ENCODE measurements at places on chromosomes 2 and 18.

- no peak overlapping the region for H3K27ac ChIP-seq
- H3K27me3 ChIP-seq = peaks cover 66% of the 10 kb centered on the region
- H3K36me3 ChIP-seq = no peaks in the 10 kb centered on the region
- H3K4me3 ChIP-seq = peak overlapping the region; percentile 81
These were observed 1.5 kb downstream of the GAREM1 start for GRCh38 chr18:32469190-32469651.

DNA sequence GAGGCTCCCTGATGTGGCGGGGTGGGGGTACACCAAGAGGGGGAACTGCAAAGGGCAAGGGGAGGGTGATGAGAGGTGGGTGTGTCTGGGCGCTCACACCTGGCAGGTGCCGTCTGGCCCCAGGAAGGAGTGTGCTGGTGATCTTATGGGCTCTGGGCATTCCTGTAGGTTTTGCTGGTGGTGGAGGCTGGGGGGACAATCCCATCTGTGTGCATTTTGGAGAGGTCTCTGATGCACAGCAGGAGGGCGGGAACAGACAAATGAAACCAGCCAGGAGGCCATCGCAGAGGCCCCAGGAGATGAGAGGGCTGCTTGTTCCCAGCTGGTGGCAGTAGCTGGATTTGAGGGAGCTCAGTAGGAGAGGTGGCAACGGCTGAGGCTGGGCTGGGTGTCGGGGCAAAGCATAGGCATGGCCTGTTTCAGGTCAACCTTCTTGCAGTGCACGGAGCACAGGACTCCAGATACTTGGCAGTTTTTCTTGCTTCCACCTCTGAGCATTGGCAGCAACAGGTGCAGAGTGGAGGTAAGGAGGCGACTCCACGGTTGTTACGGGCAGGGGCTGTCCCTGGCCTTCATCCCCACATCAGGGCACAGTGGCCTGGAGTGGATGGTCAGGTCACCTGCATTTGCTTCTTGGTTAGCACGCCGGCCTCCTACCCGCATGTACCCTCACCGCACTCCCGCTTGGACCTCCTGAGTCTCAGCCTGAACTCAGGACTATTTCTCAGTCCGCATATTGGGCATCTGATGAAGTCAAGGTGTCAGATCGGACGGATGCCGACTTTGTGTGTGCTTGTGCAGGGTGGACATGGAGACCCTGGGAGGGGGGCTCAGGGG, 194.2 kb upstream of the HDAC4 start:
- H3K4me1 ChIP-seq = no peaks in the 10 kb centered on the region
- DNase-seq = no peak
- no peak overlapping the region for H3K27ac ChIP-seq
- no peak overlapping the region for H3K4me3 ChIP-seq
- H3K36me3 ChIP-seq = no peaks in the 10 kb centered on the region

DNA sequence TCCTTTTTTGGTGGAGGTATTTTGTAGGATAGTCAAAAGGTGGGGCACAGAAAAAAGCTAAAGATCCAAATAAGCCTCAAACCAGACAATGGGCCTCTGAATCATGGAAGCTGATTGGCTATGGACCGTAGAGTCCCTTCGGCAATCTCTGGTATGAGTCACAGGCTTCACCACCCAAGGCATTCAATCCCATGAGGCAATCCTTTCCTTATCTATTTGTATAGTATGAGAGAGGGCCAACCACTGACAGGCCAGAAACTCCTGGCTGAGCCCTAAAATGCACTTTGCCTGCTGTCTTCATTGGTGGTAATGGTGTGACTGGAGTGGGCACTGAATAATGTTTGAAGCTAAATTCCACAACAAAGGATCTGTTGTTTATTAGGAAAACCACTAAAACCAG, 38.7 kb upstream of the MEX3C start:
- no peaks in the 10 kb centered on the region for H3K27me3 ChIP-seq
- H3K4me3 ChIP-seq = no peak overlapping the region
- H3K4me1 ChIP-seq = peaks cover 31% of the 10 kb centered on the region
- no peak for DNase-seq

GRCh38 chr2:49238604-49238960, 84.3 kb upstream of the FSHR start:
- H3K27me3 ChIP-seq = no peaks in the 10 kb centered on the region
- no peak overlapping the region for H3K4me3 ChIP-seq
- no peaks in the 10 kb centered on the region for H3K4me1 ChIP-seq

GRCh38 chr2:188512456-188512855, 220.8 kb downstream of the GULP1 start:
- H3K4me3 ChIP-seq = no peak overlapping the region
- no peaks in the 10 kb centered on the region for H3K4me1 ChIP-seq
- no peak for DNase-seq
- no peak overlapping the region for H3K27ac ChIP-seq
- H3K27me3 ChIP-seq = peaks cover 2% of the 10 kb centered on the region

GRCh38 chr2:39730685-39731302, 48.3 kb downstream of the THUMPD2 start:
- peaks cover 10% of the 10 kb centered on the region for H3K4me1 ChIP-seq
- no peak overlapping the region for H3K27ac ChIP-seq
- H3K36me3 ChIP-seq = peaks cover 21% of the 10 kb centered on the region
- no peak for DNase-seq
- peaks cover 2% of the 10 kb centered on the region for H3K27me3 ChIP-seq
- H3K4me3 ChIP-seq = no peak overlapping the region

- no peak overlapping the region for H3K27ac ChIP-seq
- DNase-seq = no peak
- no peak overlapping the region for H3K4me3 ChIP-seq
- peaks cover 11% of the 10 kb centered on the region for H3K27me3 ChIP-seq
- H3K4me1 ChIP-seq = no peaks in the 10 kb centered on the region
- no peaks in the 10 kb centered on the region for H3K36me3 ChIP-seq
These were observed 47.5 kb upstream of the STAM2 start for GRCh38 chr2:152222975-152223637.

- H3K4me3 ChIP-seq = no peak overlapping the region
- DNase-seq = no peak
- no peak overlapping the region for H3K27ac ChIP-seq
- H3K4me1 ChIP-seq = no peaks in the 10 kb centered on the region
These were observed 131.6 kb upstream of the SATB2 start for GRCh38 chr2:199589306-199589705.

DNA sequence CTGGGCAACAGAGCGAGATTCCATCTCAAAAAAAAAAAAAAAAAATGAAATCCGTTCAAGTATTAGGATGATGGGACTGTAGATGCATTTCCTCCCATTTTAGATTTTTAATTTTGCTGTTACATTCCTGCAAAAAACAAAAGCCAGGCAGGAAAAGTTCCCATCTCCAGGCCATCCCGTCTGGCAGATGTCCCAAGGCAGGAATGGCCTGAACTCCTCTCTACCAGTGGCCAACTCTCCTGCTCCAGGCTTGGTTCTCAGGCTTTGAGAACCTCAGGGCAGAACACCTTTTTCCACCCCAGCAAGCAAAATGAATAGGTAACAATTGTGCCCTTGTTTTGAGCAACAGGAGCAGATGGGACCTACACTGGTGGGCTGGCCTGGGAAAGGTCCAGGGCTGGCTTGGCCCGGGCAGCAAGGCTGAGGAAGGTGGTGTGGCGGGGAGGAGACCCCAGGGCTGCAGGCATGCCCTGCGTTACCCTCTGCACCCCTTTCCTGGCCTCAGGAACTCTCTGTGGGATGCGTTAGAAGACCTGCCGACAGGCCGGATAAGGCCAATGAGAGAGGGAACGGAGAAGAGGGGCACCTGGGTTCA, 86.0 kb downstream of the FAM210A start:
- H3K27me3 ChIP-seq = no peaks in the 10 kb centered on the region
- no peaks in the 10 kb centered on the region for H3K4me1 ChIP-seq
- H3K27ac ChIP-seq = no peak overlapping the region
- H3K4me3 ChIP-seq = no peak overlapping the region
- DNase-seq = no peak

Data from activated T-helper 1 cell treated with anti-CD3 and anti-CD28 coated beads, Interleukin-12 subunit alpha, Interleukin-12 subunit beta, Interleukin-2, Interleukin-4 antibody, amounts not matched to agents 30 ng/mL and 10 ng/mL and 1 ng/mL, durations not matched to agents 14 hours and 24 hours and 36 hours (primary cell).